HEK293T (cell line): ENCODE measurements at places on chromosomes 13 and 19.
A peak's percentile ranks its signal among the peaks of the same experiment; 100 is the strongest.

GRCh38 chr19:55935206-55935605, 3.1 kb upstream of the NLRP13 start:
- no peak for DNase-seq

DNA sequence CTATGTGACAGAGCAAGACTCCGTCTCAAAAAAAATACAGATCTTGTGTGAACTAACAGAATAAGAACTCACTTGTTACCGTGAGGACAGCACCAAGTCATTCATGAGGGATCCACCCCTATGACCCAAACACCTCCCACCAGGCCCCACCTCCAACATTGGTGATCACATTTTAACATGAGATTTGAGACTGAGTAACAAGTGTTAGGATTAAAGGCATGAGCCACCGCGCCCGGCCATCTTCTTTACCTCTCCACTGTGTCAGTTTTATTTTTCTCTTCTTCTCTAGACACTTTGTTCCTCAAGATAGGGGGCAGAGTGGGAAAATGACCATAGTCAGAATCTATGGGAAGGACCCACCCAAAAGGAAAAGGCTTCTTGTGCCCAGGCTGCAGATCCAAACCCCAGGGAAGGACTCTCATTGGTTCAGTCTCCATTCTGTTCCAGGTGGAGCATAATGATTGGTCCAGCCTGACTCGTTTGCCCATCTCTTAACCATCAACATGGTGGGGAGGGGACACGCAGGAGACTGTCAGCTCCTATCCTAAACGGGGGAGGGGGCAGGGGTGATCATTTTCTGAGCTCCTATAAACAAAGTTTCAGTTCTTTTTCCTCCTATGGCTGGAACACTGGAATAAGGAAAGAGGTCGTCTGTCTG, 1.3 kb upstream of the CALM3 start:
- DNase-seq = no peak

DNA sequence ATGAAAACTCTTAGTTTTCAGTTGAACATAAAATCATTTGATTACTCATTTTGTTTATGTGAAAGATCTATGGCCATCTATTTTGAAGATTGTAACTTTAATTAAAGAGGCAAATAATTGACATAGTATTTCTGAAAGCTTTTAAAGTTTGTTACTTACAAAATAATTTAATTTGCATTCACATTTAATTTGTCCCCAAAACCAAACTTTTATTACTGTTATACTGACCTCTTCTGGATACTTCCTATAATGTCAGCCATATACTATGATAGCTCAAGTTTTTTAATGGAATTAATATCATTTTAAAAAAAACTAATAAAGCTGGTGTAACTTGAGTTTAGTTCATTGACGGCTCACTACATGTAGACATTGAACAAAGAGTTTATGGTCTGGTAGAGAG, 4.9 kb upstream of the SGCG start:
- DNase-seq = no peak

DNA sequence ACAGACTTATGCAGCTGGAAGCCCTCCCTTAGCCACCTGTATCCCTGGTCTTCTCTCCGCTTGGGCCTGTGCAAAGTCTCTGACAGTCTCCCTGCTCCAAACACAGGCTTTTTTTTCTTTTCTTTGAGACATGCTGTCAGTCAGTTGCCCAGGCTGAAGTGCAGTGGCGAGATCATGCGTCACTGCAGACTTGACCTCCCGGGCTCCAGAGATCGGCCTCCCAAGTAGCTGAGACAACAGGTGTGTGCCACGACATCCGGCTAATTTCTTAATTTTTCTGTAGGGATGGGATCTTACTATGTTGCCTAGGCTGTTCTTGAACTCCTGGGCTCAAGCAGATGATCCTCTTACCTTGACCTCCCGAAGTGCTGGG, 1.6 kb downstream of the MZF1 start:
- DNase-seq = no peak

GRCh38 chr13:30666113-30666512, 48.4 kb downstream of the USPL1 start:
- no peak for DNase-seq

DNA sequence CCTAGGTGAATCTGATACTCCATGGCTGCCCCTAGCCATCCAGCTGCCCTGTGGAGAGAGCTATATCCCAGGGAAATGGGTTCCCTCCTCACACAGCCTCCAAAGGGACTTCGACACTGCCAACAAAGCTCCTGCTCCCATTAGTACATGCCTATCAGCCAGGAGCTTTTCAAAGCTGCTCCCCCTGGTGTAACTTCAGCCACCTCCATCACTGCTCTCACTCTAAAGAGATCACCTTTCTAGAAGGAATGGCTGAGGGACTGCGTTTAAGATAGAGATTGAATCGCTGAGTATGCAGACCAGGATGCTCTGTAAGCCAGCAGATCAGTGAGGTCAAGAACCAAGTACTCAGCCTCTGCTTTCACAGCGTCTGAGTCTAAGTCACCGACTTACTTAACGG, 213.7 kb downstream of the NALCN start:
- peak; percentile 6 for DNase-seq

DNA sequence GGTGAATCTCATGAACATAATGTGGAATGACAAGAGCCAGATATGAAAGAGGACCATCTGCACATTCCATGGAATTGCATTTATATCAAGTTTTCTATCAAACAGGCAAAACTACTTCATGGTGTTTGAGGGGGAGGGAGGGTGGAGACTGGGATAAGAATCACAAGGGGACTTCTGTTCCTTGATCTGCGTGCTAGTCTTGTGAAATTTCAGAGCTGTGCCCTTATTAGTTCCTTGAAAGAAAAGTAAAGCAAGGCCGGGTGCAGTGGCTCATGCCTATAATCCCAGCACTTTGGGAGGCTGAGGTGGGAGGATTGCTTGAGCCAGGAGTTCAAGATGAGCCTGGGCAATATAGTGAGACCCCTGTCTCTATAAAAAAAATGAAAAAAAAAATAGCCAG, 30.2 kb upstream of the CEBPG start:
- no peak for DNase-seq

DNA sequence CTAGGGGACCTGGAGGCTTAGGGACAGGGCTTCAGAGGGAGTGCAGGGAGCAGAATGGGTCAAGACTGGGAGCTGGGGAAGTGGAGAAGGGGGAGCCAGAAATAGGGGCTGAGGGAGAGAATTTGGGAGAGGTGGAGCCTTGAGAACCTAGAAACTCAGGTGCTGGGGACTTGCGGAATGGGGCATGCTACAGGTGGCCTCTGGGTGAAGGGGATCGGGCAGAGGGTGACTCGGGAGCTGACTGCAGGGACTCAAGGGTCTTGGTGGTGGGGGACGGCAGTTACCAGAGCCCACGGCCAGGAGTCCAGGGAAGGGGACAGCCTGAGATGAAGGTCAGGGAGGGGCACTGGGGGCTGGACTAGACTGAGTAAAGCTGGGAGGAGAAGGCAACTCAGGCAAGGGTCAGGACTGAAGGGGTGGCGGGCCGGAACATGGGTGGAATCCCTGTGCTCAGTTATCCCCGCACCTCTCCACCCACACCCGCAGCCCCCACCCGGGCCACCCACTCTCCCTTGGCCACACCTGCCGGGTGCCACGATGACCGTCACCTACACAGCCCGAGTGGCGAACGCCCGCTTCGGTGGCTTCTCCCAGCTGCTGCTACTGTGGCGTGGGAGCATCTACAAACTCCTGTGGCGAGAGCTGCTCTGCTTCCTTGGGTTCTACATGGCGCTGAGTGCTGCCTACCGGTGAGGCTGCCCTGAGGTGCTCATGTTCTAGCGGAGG, 628 bp downstream of the BEST2 start:
- DNase-seq = no peak

GRCh38 chr19:17170538-17171297, 44.4 kb upstream of the USE1 start:
- DNase-seq = no peak

DNA sequence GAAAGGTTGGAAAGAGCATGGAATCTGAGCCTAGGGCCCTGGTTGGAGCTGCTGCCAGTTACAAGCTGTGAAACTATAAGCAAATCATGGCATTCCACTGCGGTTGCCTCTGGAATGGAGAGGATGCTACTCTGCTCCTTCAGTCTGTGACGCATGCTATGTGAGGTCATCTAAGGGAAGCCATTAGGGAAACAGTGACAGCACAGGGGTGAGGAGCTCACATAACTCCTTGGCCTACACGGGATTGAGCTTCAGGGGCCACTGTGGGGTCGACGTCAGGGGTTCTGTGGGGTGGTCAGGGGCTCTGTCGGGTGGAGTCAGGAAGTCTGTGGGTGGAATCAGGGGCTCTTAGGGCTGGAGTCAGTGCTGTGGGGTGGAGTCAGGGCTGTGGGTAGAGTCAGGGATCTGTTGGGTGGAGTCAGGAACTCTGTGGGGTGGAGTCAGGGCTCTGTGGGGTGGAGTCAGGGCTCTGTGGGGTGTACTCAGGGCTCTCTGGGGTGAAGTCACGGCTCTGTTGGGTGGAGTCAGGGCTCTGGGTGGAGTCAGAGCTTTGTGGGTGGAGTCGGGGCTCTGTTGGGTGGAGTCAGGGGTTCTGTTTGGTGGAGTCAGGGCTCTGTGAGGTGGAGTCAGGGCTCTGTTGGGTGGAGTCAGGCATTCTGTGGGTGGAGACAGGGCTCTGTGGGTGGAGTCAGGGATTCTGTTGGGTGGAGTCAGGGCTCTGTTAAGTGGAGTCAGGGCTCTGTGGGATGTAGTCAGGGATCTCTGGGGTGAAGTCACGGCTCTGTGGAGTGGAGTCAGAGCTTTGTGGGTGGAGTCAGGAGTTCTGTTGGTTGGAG, 35.8 kb upstream of the MEDAG start:
- DNase-seq = peak; percentile 92

GRCh38 chr13:110644892-110645521, 29.7 kb downstream of the NAXD start:
- DNase-seq = no peak

GRCh38 chr13:109160357-109160756, 530.9 kb downstream of the MYO16 start:
- no peak for DNase-seq

- no peak for DNase-seq
These were observed 24.4 kb downstream of the MPND start for GRCh38 chr19:4367781-4368127.

- DNase-seq = no peak
These were observed 44.4 kb upstream of the WDFY2 start for GRCh38 chr13:51539887-51540286.

- no peak for DNase-seq
These were observed 3.7 kb upstream of the SIN3B start for GRCh38 chr19:16825312-16826052.

GRCh38 chr19:33927789-33928457, 131.3 kb downstream of the KCTD15 start:
- no peak for DNase-seq

- no peak for DNase-seq
These were observed 1.3 kb downstream of the BICRA start for GRCh38 chr19:47609906-47610894.

- DNase-seq = peak; percentile 9
These were observed 706 bp upstream of the DNAJC3 start for GRCh38 chr13:95676105-95676761.

- DNase-seq = no peak
These were observed 2.0 kb downstream of the STXBP2 start for GRCh38 chr19:7638802-7639465.

GRCh38 chr13:84443463-84443862, 561.2 kb upstream of the SLITRK1 start:
- no peak for DNase-seq

DNA sequence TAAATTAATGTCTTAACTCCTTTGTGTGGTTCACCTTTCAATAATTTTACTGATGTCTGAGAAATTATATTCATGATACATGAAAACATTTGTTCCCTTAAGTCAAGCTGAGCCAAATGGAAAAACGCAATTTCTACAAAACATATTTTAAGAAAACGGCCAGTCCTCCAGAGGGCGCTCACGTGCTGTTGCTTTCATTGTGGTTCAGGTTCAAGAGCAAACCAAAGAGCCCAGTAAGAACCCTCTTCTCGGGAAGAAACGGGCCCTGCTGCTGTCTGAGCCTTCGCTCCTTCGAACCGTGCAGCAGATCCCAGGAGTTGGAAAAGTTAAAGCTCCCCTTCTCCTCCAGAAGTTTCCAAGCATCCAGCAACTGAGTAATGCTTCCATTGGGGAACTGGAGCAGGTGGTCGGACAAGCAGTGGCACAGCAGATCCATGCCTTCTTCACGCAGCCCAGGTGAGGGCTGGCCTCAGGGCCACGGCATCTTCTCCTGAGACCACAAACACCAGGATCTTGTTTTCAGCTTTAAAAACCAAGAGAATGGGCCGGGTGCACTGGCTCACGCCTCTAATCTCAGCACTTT, 4.3 kb downstream of the FAAP24 start:
- peak; percentile 63 for DNase-seq

GRCh38 chr13:95861296-95861695, 184.4 kb downstream of the DNAJC3 start:
- DNase-seq = no peak

DNA sequence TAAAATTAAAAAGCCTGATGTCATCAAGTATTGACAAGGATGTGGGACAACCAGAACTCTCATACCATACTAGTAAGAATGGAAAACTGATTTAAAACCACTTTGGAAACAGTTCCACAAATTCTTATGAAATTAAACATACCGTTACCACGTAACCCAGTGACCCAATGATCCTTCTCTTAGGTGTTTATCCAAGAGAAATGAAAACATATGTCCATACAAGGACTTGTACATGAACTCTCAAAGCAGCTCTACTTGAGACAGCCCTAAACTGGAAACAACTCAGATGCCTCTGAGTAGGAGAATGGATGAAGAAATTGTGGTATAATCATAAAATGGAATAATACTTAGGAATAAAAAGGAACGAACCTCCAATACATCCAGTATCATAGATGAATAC, 27.6 kb downstream of the SLC6A16 start:
- DNase-seq = no peak

DNA sequence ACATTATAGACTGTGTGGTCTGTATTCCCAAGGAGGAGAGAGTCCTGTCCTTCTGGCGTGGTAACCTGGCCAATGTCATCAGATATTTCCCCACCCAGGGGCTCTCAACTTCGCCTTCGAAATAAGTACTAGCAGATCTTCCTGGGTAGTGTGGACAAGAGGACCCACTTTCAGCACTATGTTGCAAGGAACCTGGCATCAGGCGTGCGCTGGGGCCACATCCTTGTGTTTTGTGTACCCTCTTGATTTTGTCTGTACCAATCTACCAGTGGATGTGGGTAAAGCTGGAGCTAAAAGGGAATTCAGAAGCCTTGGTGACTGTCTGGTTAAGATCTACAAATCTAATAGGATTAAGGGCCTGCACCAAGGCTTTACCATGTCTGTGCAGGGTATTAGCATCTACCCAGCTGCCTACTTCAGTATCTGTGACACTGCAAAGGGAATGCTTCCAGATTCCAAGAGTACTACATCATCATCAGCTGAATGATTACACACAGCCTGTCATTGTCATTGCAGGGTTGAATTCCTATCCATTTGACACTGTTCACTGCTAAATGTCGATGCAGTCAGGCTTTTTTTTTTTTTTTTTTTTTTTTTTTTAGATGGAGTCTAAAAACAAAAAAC, 148.0 kb downstream of the PRR20E start:
- DNase-seq = no peak

GRCh38 chr19:38022791-38023670, 116.0 kb downstream of the SIPA1L3 start:
- DNase-seq = no peak

GRCh38 chr13:89401264-89401675, 1730.1 kb downstream of the SLITRK5 start:
- no peak for DNase-seq
